NCI-H1436 (cell line): ENCODE measurements at places on chromosomes 11 and 22.

GRCh38 chr11:123526027-123526805 is 96.1 kb downstream of the GRAMD1B start:
- no peak for DNase-seq

DNA sequence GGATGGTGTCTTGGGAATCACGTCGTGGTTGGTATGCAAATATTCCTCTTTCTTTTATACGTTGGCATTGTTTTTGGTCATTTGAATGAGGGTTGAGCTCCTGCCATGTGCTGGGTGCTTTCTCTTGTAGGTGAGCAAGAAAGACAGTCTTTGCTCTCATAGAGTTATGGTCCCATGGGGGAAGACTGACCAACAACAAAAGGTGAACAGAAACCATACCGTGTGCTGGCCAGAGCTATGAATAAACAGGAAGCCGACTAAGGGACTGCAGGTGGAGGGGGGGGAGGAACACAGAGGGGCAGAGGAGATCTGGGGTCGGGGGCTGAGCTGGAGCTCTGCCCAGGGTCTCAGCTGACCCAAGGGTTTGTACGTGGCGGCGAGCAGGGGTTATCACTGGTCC is 245.3 kb downstream of the CTTN start:
- no peak for DNase-seq

- no peak for DNase-seq
These were observed 455.6 kb downstream of the AASDHPPT start for GRCh38 chr11:106533046-106533445.

DNA sequence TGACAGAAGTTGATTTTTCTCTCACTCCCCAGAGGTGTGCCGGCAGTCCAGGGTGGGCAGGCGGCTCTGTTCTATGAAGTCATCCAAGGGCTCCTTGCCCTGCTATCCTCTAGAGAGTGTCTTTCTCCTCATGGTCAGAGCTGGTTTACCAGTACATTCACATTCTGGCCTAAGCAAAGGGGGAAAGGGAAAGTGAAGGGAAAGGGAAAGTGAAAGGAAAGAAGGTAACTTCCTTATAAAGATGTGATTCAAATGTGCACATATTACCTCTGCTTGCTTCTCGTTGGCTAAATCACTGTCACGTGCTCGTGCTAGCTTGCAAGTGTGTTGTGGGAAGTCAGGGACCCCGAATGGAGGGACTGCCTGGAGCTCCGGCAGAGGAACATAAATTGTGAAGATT is 2.9 kb upstream of the HTATIP2 start:
- DNase-seq, result no peak

GRCh38 chr11:8241373-8242117 is 22.1 kb downstream of the LMO1 start:
- DNase-seq, result no peak

DNA sequence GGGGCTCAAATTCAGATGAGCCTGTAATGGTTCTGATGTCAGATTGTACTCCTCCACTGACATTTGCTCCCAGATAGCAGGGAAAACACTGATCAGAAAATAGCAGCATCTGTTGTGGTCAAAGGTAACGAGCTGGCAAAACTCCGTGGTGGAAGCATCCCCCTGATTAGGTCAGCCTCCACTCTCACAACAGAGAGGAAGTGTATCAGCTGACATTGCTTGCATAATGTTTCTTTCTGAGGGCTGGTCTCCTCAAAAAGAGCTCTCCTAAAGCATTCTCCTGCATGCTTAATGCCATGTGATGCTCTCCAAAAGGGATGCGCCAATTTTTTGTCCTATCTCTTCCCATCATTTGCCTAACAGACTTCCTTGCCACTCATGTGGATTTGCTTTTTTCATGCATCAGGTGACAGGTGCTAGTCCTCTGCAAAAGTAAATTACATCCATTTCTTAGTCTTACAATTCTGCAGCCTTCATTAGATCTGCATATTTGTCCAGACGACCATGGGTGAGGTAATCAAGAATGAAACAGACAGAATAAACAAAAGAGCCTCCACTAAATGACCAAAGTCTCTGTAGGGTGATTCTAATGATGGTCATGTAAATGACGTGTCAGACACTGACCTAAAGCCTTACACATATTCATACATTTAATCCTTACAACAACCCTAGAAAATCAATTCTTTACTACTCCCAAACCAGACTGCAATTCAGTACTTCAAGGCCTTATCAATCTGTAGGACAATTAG is 6.4 kb upstream of the TENM4 start:
- no peak for DNase-seq

GRCh38 chr22:31124811-31125465 is 2.2 kb downstream of the INPP5J start:
- no peak for DNase-seq

DNA sequence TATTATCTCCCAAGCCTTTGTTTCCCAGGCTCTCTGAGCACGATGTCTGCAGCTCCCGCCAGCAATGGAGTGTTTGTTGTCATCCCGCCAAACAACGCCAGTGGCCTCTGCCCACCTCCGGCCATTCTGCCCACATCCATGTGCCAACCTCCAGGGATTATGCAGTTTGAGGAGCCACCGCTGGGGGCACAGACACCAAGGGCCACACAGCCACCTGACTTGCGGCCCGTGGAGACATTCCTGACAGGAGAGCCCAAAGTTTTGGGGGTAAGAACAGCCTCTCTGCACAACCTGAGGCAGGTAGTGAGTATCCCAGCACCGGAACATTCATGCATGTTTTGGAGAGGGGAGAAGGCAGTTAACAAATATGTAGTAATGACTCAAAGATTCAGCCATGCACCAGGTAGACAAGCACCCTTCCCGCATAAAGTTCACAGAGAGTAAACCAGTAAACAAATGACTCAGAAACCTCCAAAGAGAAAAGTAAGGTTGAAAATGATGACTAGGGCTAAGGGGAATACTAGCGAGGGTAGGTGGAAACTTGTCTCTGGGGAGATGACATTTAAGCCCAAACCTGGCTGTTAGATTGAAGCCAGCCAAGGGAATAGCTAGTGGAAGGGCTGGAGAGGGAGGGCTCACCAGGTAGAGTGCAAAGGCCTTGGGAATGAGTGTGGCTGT is 7.2 kb downstream of the MS4A15 start:
- no peak for DNase-seq

GRCh38 chr11:29255401-29255800 is 761.4 kb downstream of the KCNA4 start:
- DNase-seq, result no peak

DNA sequence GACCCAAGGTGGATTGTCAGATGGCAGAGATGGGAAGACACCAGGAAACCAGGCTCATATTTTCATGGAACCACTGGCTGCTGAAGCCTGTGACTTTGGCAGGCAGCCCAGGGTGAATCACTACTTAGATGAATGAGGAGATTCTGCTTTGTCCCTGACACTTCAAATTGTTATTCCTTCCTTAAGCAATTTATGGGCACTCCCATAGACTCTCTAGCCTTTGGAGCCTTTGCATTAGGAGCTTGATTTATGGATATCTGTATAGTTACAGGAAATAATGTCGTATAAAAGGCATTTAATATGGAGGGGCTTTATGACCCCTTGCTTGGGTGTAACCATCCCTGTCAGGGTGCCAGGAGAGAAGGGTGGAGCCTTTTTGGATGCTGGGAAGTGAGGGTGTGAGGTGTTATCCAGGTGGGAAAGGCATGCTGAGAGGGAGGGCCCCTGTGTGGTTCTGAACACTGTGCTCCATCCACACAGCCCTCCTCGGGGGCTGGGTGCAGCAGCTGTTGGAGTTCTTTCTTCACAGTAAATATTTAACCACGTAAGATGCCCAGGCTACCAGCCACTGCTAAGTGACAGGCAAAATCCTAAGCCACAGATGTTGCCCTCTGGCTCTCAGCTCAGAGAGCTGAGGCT is 35.3 kb downstream of the IL18 start:
- DNase-seq, result no peak

GRCh38 chr11:107157809-107158187 is 139.5 kb upstream of the GUCY1A2 start:
- no peak for DNase-seq

GRCh38 chr11:94504689-94505293 is 7.5 kb upstream of the C11orf97 start:
- DNase-seq, result peak; percentile 19

DNA sequence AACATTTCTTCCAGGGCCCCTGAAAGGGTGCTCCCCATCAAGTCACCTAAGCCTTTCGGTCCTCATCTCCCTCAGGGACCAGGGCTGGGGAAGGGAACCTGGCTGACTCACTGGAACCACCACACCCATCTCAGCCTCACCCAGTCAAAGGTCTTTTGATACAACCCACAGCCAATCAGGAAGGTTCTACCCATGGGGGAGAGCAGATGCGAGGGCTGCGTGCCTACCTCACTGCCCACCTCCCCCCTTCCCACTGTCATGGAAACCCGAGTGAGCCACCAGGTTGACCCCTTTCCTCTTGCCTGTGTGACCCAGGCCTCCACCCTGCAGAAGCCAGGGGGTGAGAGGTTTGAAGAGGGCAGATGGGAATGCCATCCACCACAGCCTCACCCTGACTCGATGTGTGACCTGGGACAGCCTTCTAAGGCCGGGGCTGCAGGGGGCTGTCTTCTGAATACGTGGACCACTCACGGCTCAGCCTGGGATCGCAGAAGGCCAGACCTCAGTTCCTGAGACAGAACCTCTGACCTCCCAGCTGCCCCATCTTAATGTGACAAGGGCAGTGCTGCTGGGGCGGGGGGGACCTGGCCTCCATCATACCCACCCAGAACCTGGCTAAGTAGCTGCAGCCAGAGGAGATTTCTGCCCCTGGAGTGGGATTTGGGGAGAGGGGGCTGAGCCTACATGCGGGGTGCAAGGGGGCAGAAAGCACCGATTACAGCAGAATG is 2.7 kb downstream of the MDK start:
- peak; percentile 27 for DNase-seq

DNA sequence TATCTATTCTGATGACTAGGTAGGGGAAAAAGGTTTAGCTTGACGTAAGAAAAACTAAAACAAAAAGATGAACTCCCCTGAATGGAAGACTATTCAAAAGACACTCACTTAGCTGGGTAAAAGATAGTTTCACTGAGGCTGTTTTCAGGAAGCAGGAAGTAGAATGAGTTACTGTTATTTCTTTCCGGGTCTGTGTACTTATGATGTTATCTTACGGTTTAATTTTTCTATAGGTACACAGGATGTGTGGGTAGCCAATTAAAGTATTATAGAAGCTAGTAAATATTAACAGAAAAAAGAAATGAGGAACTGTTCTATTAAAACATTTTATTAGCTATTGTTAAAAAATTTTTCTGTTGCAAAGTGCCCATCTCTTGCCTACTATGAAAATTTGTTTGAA is 45.8 kb upstream of the MMP7 start:
- no peak for DNase-seq

DNA sequence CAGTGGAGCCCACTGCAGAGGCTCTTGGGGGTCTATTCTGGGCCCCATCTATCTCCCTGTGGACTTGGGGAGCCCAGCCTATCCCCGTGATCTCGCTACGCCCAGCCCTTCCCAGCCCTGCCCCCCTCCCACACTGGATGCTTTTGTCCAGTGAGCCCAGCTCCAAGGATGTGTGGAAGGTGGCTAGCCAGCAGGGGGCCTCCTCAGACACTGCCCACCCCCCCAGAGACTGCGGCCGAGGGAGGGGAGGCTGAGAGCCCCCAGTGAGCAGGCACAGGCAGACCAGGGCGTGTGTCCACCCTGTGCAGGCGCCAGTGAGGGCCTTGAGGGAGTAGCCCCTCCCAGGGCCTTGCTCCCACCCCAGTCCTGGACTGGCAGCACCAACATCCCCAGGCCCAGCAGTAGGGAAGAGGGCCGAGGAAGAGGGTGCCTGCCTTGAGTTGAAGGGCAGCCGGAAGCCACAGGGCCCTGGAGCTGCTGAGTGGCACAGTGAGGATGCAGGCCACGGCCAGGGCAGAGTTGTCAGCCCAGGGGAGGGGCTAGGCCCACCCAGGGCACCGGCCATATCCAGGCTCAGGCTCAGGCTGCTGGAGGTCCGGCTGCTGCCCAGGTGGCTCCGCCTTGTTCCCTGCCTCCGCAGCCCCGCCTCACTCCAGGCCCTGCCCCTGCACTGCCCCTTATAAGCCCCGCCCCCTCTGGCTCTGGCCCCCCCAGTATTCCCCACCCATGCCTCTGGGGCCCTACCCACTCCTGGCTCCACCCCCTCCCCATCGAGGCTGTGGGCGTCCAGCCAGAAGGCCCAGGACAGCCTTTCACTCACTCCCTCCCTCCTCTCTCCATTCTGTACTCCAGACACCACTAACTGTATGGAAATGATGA is 28.0 kb downstream of the MOB2 start:
- peak; percentile 18 for DNase-seq

DNA sequence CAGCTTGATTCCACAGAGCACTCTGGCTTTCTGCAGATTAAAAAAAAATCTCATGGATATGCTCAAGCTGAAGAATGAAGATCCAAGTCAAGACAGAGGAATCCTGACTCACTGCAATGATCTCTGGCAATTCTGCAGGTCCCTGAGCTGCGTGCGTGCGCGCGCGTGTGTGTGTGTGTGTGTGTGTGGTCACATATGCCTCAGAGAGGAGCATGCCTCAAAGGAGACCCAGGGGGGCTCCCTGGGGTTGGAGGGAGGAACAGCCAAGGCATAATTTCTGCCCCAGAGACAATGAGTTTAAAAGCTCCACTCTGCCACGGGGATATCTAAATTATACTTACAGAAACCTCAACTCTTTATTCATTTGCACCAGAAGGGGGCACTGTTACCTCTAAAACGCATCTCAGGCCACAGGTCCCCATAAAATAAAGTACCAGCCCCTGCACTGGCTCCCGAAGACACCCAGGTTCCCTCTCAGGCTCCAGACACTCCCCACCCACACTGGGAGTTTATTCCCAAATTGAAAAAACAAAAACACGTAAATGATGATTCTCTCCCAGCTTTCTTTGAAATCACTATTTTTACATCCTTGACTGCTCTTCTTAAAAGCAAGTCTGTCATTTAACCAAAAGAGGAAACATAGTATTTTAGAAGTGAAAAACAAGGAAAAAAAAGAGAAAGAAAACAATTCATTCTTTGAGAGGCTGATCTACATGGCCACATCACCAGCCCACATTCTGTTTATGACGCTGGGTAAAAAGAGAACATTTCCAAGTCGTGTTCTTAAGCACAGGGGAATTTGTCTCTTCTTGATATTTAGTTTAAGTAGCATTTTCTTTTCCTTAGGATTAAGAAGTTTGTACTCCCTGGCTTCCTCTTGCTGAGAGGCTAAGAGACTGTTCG is 401.0 kb downstream of the LARGE1 start:
- DNase-seq, result peak; percentile 57

- DNase-seq, result no peak
These were observed 46.8 kb downstream of the MACROD1 start for GRCh38 chr11:64118876-64119665.

DNA sequence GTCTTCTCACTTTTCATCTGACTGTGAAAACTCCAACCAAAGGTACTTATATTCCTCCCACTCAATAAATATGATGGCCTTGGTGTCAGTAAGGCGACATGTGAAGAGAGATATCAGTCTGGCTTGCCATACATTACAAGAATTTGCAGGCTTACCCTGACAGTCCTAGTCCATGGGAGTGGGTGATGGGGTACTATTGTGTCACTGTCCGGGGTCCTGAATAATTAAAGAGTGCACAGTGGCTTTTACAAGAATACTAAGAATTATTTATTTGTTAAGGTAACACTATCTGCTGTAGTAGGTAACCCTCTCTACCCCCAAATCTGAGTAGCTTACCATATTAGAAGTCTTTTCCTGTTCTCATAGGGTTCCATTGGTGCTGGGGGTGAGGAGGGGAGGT is 23.1 kb upstream of the IZUMO1R start:
- DNase-seq, result no peak

GRCh38 chr11:103805688-103806009 is 230.8 kb upstream of the DDI1 start:
- DNase-seq, result no peak
